ENCODE measurements at places on chromosomes 7 and 10.
A peak's percentile ranks its signal among the peaks of the same experiment; 100 is the strongest.

GRCh38 chr7:19069842-19070241, 47.6 kb downstream of the TWIST1 start:
- DNase-seq = no peak

- DNase-seq = no peak
These were observed 22.6 kb downstream of the CHCHD3 start for GRCh38 chr7:133059263-133059662.

- peak; percentile 73 for DNase-seq
These were observed 169.3 kb upstream of the AGK start for GRCh38 chr7:141381794-141382427.

DNA sequence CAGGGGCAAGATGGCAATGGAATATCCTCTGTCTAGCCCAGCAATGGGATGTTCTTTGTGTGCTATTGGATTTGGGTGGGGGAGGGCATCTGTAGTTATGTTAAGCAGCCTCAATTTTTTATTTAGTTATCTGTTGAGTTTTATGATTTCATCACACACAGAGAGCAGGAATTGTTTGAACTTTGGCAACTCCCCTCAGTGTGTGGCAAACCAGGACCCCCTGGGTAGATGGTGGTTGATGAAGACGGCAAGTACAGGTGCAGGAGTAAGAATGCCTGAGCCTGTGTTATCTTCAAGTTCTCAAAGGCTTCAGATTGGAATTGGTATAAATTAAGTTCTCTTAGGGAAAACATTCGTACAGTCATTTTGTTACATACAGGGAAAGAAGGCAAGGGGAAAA, 142.4 kb upstream of the SAMD8 start:
- DNase-seq = no peak

DNA sequence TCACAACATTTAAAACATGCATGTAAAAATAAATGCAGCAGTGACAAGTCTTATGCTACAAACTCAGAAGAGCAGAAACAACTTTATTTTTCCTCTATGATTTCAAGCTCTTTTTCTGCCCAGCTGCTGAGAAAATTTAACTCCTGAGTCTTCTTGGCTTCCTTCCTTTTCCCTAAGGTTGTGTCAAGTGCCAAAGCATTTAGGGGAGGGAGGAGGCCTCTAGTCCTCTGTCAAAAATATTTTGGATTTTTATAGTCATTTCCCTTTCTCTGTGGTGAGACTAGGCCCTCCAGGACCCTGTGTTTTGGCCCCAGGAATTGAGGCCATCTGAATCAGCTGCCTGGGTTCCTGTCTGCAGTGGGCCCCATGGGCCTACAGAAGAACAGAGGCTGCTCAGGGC, 11.0 kb upstream of the PILRB start:
- DNase-seq = no peak

- DNase-seq = no peak
These were observed 109.0 kb downstream of the ST7 start for GRCh38 chr7:117062300-117062699.

GRCh38 chr10:14608381-14609001, 166.2 kb downstream of the FAM107B start:
- DNase-seq = no peak

DNA sequence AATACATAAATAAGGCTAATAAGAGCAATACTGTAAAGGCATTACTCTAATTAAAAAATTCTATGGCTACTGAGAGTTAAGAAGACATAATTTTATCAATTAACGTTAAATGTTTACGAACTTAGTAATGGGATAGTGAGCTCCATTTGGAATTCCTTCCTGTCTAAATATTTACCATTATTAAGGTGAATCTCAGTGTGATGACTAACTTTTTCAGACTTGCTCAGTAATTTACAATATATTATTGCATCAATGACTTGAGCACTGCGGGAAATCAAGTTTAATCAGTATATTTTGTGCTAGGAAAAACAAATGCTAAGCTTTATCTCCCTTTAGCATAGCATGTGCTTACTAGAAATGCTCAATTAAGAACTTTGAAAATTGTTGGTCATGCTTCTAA, 282.5 kb upstream of the TEX47 start:
- DNase-seq = no peak

- no peak for DNase-seq
These were observed 52.8 kb downstream of the COBL start for GRCh38 chr7:51263631-51264484.

GRCh38 chr10:28892818-28893547, 215.7 kb downstream of the BAMBI start:
- DNase-seq = no peak

GRCh38 chr10:2882628-2883027, 184.7 kb upstream of the PFKP start:
- DNase-seq = no peak

DNA sequence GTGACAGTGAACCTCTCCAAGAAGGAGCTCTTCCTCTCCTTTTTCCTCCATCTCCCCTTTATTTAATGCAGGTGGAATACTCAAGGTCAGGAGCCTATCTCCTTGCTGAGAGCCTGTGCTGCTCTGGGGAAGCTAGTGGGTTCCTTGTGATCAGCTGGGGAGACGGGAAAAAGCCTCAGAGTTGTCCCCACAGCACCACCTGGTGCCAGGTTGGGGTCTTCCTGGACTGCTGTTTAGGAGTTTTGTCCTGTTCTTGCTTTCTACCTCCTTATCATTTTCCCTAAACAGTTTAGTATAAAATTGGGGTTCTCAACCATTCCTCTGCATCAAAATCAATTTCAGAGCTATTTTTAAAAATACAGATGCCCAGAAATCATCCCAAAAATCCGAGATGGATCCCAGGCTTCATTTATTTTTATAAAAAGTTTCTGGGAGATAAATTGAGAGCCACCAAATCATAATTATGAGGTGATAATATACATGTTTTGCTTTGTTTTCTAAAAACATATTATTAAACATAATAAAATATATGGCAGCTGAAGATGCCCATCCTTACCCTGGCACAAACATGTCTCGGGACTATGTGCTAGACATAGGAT, 44.3 kb downstream of the MACC1 start:
- peak; percentile 44 for DNase-seq

DNA sequence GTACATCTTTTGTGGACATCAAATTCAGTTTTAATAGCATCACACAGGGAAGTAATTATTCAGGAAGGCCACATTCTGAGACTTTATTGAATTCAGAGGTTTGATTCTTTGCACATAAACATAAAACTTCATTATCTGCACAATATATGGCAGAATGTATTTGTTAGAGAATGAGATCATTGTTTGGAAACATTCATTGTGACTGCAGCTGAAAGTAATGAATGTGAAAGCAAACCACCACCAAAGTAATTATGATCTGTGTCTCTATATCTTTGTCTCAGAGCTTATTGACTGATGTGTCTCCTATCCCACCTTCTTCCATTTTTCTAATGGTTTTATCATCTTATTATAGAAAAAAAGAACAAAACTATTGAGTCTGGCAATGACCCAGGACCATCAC, 340.9 kb upstream of the PCDH15 start:
- no peak for DNase-seq

- no peak for DNase-seq
These were observed 161.3 kb downstream of the SLIT1 start for GRCh38 chr10:97024168-97025073.

GRCh38 chr10:82245906-82246560, 371.0 kb downstream of the NRG3 start:
- no peak for DNase-seq

- no peak for DNase-seq
These were observed 175.3 kb upstream of the RHEB start for GRCh38 chr7:151694828-151695580.

DNA sequence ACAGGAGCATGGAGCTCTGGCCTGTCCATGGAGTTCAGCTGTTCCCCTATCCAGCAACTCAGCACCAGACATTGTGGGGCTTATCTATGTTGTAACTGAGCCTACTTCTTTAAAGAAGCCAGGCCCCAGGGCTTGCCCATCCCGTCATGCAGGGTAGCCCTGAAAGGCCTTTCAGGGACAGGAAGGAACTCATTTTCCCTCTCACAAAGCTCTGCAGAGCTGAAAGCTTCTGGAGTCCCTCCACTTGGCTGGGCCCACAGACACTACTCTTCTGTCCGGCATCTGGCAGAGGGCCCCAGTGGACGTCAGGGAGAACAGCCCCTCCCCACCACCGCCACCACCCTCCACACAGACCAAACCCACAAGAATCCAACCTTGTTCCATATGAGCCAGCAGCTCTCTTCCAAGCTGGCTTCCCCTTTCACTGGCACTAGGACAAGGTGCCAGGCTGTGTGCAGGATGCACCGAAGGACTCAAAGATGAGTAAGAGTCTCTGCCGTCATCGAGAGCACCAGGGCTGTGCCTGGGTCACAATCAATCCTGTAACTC, 33.1 kb downstream of the DENND2A start:
- DNase-seq = no peak

GRCh38 chr10:132920101-132920925, 22.1 kb downstream of the CFAP46 start:
- no peak for DNase-seq

DNA sequence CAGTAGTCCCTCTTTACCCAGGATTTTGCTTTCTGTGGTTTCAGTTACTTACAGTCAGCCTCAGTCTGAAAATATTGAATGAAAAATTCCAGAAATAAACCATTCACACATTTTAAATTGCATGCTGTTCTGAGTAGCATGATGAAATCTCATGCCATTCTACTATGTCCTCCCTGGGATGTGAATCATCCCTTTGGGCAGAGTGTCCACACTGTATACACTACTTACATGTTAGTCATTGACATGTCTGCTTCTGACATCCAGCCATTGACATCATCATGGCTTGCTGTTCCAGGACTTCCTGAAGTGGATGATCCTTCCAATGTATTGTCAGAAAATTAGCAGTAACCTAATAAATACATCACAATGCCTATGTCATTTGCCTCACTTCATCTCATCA, 34.6 kb upstream of the MALRD1 start:
- DNase-seq = no peak

DNA sequence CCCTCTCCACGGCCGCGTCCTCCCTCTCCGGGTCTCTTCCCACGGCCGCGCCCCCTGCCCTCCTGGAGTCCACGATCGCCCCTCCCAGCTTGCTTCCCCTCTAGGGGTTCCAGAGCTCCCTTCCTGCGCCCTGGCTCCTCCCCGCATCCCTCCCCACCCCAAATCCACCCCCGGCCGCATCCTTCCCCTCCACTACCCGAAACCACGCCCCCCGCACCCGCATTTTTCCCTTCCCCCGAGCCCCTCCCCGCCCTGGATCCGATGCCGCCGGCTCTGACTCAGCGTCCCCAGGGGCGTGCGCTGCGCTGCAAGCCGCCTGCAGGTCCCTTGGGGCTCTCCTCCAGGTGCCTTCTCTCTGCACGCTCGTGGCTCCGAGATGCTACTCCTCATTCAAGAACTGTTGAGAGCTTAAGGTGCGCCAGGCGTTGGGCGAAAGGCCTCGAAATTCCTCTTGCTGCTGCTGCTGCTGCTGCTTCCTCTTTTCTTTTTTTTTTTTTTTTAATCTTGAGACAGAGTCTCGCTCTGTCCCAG, 372 bp upstream of the TMEM130 start:
- DNase-seq = peak; percentile 29

DNA sequence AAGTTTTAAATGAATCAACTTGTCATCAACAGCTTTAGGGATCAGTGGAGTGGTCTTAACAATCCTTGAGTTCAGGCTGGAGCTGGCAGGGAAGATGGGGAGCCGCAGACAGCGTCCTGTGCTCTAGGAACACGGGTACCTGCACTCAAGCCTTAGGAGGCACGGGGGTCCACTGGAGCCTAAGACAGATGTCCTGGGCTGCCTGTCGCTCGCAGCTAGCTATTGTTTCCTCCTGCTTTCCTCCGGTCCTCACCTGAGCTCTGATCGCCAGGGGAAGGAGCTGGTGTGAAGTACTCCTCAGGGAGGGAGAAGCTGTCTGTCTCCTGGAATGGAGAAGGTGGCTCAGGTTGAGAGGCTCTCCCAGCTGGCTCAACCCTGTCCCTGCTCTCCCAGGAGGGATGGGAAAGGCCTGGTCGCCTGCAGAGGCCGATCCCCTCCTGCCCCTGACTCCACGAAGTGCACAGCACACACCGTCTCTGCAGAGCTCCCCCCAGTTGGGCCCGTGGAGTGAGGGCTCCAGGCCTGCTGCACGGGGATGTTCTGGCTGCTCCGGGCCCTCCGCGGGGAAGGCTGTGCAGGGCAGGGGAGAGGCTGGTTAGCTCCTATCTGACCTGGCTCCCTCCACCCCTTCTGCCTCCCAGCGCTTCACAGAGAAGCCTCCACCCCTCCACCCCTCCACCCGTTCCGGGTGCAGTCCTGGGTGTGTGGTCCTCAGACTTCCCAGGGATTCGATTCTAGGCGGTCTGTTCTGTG, 14.5 kb upstream of the PYROXD2 start:
- DNase-seq = no peak

DNA sequence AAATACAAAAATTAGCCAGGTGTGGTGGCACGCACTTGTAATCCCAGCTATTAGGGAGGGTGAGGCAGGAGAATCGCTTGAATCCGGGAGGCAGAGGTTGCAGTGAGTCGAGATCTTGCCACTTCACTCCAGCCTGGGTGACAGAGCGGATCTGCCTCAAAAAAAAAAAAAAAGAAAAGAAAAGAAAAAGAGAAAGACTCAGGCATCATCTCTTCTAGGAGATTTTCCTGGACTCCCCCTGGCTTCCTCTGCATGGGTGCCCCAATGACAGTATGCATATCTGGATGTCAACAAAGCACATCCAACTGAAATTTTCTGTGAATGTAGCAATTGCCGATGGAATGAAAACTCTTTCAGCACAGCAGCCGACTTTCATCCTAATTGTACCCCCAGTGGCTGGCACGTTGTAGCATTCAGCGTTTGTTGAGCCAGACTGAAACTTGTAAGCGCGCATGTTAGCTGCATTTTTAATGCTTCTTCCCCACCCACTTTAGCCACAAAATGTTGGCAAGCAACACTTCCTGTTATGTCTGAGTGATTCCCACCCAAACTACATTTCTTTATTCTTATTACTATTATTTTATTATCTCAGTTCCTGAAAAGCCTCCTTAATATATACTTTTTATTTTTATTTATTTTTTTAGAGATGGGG, 70.2 kb downstream of the PRTFDC1 start:
- no peak for DNase-seq

- DNase-seq = no peak
These were observed 6.7 kb upstream of the PWWP2B start for GRCh38 chr10:132390170-132390920.
